ENCODE measurements at places on chromosomes 16 and 17.

GRCh38 chr17:51050291-51051033, 70.2 kb downstream of the SPAG9 start:
- no peak for DNase-seq

DNA sequence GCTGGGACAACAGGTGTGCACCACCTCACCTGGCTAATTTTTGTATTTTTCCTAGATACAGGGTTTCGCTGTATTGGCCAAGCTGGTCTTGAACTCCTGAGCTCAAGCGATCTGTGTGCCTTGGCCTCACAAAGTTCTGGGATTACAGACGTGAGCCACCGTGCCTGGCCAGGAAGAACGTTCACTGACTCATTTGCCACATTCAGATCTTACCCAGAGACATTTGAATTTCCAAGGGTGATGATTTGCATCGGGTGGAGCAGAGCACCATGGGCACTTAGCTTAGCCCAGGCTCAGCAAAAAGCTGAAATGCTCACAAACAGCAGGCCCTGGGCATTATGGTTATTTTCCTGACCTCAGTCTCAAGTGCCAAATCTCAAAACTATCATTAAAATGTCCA, 14.5 kb upstream of the ADORA2B start:
- no peak for DNase-seq

DNA sequence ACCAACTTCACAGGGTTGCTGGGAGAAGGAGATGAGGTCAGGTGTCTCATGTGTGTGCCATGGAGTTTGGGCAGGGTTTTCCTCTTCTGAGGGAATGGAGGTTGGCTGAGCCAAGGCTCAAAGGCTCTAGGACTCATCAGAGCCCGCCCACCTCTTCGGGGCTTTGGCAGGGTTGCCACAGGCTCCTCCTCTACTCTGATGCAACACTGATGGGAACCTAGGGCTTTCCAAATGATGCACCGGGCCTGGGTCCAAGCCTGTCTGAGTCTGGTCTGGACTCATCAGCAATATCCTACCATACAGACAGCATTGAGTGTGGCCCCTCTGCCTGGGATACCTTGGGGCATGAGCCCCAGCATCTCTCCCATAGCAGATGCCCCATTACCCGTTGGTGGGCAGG, 59.5 kb upstream of the LHX1 start:
- no peak for DNase-seq

- DNase-seq = no peak
Observed at GRCh38 chr17:14886200-14886739, 378.9 kb downstream of the PMP22 start.

DNA sequence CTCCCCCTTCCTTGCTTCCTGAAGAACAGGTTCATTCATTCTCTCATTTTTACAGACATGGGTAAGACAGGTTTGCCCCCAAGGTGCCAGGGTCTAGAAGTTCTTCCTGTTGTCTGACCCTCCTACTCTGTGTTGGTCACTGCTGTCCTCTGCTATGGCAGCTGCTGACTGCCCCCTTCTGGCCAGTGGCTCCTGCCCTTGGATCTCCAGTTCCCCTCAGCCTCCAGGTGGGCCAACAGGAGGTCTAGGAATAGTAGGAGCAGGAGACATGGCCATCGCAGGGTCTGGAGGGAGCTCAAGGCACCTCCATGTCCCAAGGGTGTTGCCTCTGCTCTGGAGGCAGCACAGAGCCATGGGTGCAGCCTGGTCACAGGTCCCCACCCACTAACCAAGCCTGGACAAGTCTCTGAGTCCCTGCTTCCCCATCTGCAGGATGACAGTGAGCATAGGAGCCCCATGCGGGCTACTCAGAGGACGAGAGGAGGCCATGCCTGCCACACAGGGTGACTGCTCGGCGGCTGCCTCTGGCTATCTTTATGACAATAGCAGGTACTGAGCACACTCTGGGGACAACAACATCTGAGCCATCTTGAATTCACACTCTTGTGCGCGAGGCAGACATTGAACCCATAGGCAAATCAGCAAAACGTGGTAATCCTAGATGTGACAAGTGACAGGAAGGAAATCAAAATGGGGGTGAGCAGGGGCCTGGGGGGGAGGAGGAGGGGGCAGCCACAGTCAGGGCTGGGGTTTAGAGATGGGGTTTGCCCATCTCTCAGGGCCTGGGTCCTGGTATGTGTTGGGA, 27.0 kb upstream of the NXPH3 start:
- DNase-seq = peak; percentile 28

DNA sequence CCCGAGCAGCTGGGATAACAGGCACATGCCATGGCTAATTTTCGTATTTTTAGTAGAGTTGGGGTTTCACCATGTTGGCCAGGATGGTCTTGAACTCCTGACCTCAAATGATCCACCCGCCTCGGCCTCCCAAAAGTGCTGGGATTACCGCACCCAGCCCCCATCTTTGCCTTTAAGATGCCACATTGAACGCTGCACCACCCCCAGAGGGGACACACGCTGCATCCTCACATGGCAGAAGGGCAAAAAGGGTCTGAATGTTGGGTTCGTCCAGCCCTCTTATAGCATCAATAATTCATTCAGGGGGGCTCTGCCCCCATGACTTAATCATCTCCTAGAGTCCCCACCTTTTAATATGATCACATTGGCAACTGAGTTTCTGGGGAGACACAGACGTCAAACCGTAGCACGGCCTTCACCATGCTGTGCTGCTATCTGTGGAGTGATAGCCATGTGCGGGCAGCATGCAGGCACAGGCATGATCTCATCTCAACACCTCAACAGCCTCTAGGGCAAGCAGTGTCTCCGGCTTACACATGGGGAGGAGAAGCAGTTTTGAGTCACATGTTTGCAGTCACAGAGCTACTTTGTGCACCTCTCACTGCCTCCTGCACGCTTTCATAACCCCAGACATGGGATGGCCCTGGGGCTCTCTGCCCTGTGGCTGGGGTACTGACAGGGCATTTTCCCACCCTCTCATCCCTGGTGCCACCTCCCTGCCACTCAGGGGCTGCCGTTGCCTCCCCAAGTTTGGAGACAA, 30.0 kb downstream of the IL21R start:
- no peak for DNase-seq

- DNase-seq = no peak
Observed at GRCh38 chr16:89361751-89362539, 128.4 kb downstream of the ANKRD11 start.

GRCh38 chr16:87421003-87421912, 29.1 kb downstream of the MAP1LC3B start:
- no peak for DNase-seq

DNA sequence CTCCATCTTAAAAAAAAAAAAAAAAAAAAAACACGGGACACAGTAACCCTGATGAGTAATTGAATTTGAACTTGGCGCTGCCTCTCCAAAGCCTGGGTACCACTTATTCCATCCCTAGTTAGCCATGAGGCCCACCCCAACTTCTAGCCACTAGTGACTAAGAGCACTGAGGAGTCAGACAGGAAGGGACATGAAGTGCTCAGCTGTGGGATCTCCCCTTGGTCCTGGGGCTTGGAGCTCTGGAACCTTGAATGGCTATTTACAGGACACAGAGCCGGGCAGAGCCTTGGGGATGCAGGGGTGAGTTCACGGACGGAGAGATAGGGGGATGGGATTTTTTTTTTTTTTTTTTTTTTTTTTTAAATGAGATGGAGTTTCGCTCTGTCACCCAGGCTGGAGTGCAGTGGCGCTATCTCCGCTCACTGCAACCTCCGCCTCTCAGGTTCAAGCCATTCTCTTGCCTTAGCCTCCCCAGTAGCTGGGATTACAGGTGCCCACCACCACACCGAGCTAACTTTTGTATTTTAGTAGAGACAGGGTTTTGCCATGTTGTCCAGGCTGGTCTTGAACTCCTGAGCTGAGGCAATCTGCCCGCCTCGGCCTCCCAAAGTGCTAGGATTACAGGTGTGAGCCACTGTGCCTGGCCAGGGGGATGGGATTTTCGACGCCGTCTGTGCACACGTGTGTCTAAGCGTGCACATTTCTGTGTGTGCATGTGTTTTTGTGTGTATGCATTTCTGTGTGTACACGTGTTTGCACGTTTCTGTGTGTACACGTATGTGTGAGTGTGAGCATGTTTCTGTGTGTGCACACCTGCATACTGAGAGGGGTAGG, 20.4 kb upstream of the CIBAR2 start:
- DNase-seq = no peak

DNA sequence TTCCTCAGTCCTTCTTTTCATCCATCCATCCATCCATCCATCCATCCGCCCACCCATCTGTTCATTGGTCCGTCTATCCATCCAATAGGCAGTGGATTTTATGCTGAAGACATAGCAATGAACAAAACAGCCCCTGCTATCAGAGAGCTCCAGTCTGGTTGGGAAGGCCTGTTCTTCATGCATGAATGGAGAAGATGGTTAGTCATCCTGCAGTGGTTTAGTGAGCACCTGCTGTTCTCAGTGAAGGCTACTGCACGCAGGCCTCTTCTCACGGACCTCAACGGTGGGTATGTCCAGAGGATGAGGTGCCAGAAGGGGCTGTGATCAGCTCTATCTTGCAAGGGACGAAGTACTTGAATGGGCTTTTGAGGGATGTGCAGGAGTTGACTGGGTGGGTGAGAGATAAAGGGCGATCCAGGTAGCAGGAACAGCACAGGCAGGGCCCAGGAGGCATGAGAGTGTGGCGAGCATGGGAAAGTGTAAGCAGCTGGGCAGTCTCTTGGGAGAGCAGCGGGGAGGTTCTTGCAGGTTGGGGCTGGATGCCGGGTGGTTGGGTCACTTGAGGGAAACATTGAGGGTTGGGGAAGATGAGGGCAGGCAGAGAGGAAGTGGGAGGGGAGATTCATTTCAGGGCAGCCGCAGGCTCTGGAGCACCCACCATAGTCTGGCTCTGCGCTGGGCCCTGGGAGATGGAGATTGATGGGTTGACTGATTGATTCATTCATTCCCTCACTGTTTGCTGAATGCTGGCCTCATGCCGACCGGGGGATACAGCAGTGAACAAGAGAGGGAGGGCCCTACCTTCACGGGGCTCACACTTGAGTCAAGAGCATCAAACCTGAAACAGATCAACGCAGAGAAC, 115.0 kb upstream of the CIBAR2 start:
- DNase-seq = peak; percentile 69

GRCh38 chr17:82913304-82914043, 73.7 kb upstream of the ZNF750 start:
- no peak for DNase-seq

DNA sequence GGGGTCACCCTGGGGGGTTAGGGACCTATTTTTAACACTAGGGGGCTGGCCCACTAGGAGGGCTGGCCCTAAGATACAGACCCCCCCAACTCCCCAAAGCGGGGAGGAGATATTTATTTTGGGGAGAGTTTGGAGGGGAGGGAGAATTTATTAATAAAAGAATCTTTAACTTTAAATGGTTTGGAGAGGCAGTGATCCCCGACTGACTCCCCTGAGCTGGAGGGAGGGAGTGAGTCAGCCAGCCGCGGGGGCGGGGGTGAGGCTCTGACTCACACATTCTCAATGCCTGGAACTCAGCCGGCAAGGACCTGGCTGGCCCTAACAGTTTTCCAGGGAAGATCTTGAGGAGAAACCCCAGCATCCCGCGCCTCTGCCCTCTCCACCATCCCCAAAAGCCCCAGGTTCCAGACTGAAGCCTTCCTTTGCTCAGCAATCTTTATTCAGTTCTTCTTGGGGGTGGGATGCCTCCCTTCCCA, 1.5 kb downstream of the HCFC1R1 start:
- no peak for DNase-seq

DNA sequence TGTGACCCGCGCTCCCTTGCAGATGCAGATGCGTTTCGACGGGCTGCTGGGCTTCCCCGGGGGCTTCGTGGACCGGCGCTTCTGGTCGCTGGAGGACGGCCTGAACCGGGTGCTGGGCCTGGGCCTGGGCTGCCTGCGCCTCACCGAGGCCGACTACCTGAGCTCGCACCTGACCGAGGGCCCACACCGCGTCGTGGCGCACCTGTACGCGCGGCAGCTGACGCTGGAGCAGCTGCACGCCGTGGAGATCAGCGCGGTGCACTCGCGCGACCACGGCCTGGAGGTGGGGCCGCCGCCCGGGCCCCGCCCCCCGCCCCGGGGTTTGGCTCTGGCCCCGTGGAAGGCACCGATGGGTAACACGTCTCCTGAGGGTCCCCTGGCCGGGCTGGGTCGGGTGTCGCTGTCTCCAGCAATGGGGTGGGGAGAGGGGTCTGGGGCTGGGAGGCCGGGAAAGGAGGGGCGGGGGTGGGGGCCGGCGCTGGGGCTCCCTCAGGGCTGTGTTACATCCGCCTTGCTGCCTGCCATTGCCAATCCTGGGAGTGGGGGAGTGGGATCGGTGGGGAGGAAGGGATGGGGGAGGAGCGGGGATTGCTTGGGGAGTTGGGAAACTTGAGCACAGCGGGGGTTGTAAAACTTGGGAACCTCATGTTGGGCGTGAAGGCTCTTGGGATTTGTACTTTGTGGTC, 737 bp downstream of the NUDT16L1 start:
- no peak for DNase-seq

- peak; percentile 66 for DNase-seq
Observed at GRCh38 chr17:32483451-32484019, 3.3 kb upstream of the CDK5R1 start.

GRCh38 chr17:50256826-50257618, 17.2 kb upstream of the TMEM92 start:
- no peak for DNase-seq

- no peak for DNase-seq
Observed at GRCh38 chr16:71490361-71490760, 1.2 kb upstream of the ZNF19 start.

GRCh38 chr17:64786337-64786736, 124.2 kb upstream of the SMURF2 start:
- DNase-seq = no peak

GRCh38 chr17:57534863-57535248, 210.2 kb downstream of the CCDC182 start:
- DNase-seq = no peak

DNA sequence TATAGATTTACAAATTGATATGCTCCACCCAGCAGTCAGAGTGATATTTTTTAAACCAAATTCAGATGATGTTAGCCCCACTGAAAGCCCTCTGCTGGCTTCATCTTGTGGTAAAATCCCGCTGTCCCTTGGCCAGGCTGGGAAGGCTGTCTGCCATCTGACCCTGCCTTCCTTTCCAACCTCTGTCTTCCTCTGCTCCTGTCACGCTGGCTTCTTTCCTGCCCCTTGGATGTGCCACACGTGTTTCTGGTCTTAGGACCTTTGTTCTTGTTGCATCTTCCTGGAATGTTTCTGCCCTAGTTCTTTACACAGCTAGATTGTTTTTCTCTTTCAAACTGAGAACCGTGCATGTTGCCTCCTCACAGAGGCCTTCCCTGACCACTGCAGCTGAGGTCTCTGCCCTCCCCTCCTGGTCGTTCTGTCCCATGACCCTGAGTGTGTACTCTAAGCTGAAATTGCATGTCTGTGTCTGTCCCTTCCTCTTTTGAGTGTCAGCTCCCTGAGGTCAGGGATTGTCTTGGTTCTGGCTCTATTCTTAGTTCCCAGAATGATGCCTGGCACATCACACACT, 11.4 kb downstream of the NT5M start:
- DNase-seq = no peak

GRCh38 chr16:53703590-53704444, at the start of the genes FTO and RPGRIP1L:
FTO (plus strand) TSS chr16:53704156.
RPGRIP1L (minus strand) TSS chr16:53703859; CDS start chr16:53700723, 3,136 bp downstream.
- DNase-seq = peak; percentile 100

- DNase-seq = no peak
Observed at GRCh38 chr17:80763293-80763867, 218.7 kb downstream of the RPTOR start.

Data from NCI-H524 (cell line).